ENCODE measurements at places on chromosomes 7 and 10. TPM values are rescaled to one million over a fixed set of nuclear protein-coding genes. Genes with fewer than 3 reads are reported as not detected.

GRCh38 chr7:117582219-117582704 lies 102.4 kb downstream of the CFTR start:
- peaks cover 2% of the 10 kb centered on the region for H3K4me1 ChIP-seq
- no peak overlapping the region for H3K4me3 ChIP-seq
- DNase-seq = no peak
- no peak overlapping the region for H3K27ac ChIP-seq

- no peak overlapping the region for H3K27ac ChIP-seq
- H3K36me3 ChIP-seq = peaks cover 6% of the 10 kb centered on the region
- DNase-seq = no peak
- H3K27me3 ChIP-seq = no peaks in the 10 kb centered on the region
Measured at GRCh38 chr10:74963549-74963948, 137.1 kb downstream of the KAT6B start.

- no peak overlapping the region for H3K27ac ChIP-seq
- peaks cover 51% of the 10 kb centered on the region for H3K36me3 ChIP-seq
- H3K27me3 ChIP-seq = no peaks in the 10 kb centered on the region
- peaks cover 4% of the 10 kb centered on the region for H3K4me1 ChIP-seq
- H3K4me3 ChIP-seq = no peak overlapping the region
- peak; percentile 69 for DNase-seq
Measured at GRCh38 chr10:52949899-52950298, 177.3 kb upstream of the MBL2 start.

DNA sequence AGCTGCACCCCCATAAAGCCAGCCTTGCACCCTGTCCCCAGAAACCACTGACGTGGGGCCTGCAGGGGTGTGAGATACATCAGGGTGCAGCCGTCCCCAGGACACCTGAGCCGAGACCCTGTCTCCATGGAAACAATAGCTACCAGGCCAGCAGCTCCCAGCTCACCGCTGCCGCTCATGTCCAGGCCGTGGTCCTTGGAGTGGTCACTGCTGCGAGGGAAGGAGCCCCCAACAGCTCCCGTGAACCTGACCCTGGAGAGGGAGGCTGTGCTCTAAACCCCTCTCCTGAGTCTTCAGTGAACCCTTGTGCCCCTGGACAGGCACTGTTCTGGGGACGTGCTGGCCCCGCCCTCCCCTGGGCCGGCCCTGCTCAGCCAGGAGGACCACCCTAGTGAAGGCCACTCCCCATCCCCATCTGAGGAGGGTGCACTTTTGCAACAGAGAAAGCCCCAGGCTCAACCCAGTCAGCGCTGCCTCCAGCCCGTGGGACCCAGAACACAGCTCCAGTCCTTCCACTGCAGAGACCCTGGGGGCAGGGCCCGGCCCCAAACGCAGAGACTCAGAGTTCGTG lies 19.6 kb upstream of the INPP5A start:
- DNase-seq = peak; percentile 68
- no peak overlapping the region for H3K27ac ChIP-seq
- H3K4me3 ChIP-seq = peak overlapping the region; percentile 70
- no peaks in the 10 kb centered on the region for H3K36me3 ChIP-seq
- no peaks in the 10 kb centered on the region for H3K27me3 ChIP-seq
- H3K4me1 ChIP-seq = peaks cover 4% of the 10 kb centered on the region

DNA sequence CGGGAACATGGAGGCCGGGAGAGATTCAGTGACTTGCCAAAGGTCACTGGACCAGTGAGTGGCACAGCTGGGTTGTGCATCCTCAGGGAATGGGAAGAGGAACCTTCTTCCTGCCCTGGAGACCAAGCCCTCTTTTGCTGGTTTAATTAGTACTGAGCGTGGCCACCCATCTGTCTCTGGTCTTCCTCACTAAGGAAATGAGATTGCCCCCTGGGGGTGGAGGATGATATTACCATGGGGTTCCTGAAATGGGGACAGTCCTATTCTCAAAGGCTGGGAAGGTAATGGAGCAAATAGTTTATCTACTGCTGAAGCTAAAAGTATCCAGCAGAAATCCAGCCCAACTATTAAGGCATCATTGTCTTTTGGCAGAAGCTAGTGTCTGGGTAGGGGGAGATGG lies 98.6 kb upstream of the FGFR2 start:
- no peaks in the 10 kb centered on the region for H3K27me3 ChIP-seq
- no peak overlapping the region for H3K27ac ChIP-seq
- DNase-seq = peak; percentile 74
- no peaks in the 10 kb centered on the region for H3K4me1 ChIP-seq
- no peak overlapping the region for H3K4me3 ChIP-seq
- no peaks in the 10 kb centered on the region for H3K36me3 ChIP-seq

GRCh38 chr10:75335191-75335590 lies 66.4 kb downstream of the ZNF503 start:
- H3K36me3 ChIP-seq = 0 out of 3 replicates have a peak, but pooled peaks cover 2% of the 10 kb centered on the region
- H3K27me3 ChIP-seq = no peaks in the 10 kb centered on the region
- no peak overlapping the region for H3K4me3 ChIP-seq
- no peak for DNase-seq
- no peak overlapping the region for H3K27ac ChIP-seq
- H3K4me1 ChIP-seq = no peaks in the 10 kb centered on the region

- peaks cover 12% of the 10 kb centered on the region for H3K27me3 ChIP-seq
- DNase-seq = peak; percentile 61
- H3K36me3 ChIP-seq = no peaks in the 10 kb centered on the region
- H3K27ac ChIP-seq = no peak overlapping the region
- H3K4me3 ChIP-seq = peak overlapping the region; percentile 70
- H3K4me1 ChIP-seq = peaks cover 3% of the 10 kb centered on the region
Measured at GRCh38 chr7:33903791-33904680, 1.3 kb upstream of the BMPER start.

GRCh38 chr10:125029584-125030242 lies 87.8 kb downstream of the ZRANB1 start:
- DNase-seq = no peak
- H3K4me1 ChIP-seq = no peaks in the 10 kb centered on the region
- no peak overlapping the region for H3K27ac ChIP-seq

DNA sequence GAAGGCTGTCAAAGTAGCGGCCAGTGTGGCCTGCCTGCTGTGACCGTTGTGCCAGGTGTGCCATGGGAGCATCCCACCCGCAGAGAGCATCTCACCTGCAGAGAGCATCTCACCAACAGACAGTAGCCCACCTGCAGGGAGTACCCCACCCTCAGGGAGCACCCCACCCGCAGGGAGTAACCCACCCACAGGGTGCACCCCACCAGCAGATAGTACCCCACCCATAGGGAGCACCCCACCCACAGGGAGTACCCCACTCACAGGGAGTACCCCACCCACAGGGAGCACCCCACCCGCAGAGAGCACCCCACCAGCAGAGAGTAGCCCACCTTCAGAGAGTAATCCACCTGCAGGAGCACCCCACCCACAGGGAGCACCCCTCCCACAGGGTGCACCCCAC lies 476.5 kb downstream of the TCERG1L start:
- H3K27me3 ChIP-seq = no peaks in the 10 kb centered on the region
- H3K4me1 ChIP-seq = no peaks in the 10 kb centered on the region

GRCh38 chr10:35639021-35639727 lies 2.9 kb downstream of the FZD8 start:
- H3K27ac ChIP-seq = no peak overlapping the region
- peak overlapping the region; percentile 78 for H3K4me3 ChIP-seq

DNA sequence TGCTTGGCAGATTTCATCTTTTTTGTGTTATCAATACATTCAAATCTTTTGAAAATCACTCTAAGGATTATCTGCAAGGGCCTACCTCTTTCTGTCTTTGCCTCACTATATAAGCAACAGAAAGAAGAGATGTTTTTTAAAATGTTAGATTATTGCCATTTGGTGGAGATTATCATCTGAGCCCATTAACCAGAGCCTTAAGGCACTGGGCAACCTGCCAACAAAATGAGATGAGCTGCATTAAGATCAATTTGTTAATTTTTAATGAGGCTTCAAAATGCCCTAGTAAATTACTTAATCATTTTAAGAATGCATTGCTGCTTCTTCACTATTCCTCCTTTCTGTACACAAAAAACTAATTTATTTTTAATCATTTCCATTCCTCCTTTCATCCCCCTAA lies 314.1 kb downstream of the SNX13 start:
- no peaks in the 10 kb centered on the region for H3K4me1 ChIP-seq
- no peak for DNase-seq
- no peak overlapping the region for H3K27ac ChIP-seq
- no peaks in the 10 kb centered on the region for H3K27me3 ChIP-seq

DNA sequence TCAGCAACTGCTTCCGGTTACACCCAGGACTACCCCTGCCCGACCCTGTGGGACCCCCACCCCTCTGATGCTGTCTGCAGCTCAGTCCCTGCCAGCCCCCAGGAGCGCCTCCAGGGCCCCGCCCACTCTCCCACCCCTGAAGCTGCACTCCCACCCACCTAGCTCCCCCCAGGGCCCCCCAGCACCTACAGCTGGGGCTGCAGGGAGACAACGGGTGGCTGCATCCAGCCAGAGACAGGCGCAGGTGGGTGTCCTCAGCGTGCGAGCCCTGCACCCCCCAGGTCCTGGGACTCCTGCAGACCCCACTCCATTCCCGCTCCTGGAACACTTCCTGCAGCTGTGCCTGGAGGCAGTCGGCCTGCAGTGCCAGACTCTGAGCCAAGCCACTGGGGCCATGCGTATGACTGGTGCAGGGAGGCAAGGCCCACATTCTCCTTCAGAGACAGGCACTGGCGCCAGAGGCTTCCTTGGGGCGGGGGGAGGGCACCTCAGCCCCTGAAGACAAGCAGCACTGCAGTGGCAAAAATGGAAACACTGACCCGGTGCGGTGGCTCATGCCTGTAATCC lies 6.1 kb downstream of the CYP2W1 start:
- DNase-seq = no peak
- H3K4me1 ChIP-seq = no peaks in the 10 kb centered on the region
- no peak overlapping the region for H3K27ac ChIP-seq
- no peaks in the 10 kb centered on the region for H3K36me3 ChIP-seq

DNA sequence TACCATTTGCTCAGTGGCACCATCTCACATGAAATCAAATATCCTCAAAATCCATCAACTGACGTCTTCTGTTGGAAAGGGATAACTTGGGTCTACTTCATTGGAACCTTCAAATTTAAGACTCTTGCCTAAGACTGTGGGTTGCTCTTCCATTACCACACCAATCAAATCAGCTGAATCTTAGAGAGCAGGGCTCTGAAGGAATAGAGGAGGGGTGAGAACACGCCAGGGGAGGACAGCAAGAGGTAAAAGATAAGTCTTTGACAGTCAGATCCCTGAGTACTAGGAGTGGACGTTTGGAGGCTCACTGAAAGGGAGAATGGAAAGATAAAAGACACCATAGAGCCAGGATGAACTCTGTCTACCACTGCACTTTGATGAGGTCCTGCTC lies 107.5 kb downstream of the CCDC71L start:
- H3K4me3 ChIP-seq = no peak overlapping the region
- no peak for DNase-seq

DNA sequence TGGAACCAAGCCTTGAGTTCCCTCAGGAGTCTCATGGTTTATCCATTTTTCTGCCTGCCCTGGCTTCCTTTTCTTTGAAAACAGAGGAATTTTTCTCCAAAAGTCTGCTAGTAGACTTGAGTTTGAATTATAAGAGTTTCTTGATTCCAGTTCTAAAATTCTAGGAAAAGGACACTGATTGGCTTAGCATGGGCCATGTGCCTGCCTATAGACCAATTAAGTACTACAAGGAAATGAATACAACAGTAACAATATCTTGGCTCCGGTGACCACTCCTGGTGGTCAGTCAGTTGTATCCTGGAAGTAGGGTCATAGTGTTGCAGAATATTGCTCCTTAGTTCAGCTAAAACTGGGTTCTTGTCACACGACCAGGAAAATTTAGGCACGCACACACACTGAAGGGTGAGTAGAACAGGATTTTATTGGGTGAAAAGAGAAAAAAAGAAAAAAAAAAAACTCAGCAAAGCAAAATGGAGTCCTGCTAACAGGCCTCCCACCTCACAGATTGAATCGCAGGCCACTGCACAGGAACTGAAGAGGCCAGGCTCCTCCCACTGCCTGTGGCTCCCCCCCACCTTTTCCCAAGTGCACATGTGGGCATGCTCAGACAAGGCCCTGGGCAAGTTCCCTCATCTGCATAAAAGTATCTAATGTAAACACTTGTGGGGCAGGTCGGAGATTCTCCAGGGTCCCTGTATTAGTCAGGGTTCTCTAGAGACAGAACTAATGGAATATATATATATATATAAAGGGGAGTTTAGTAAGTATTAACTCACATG lies 155.1 kb downstream of the LYZL1 start:
- H3K4me1 ChIP-seq = no peaks in the 10 kb centered on the region
- no peak overlapping the region for H3K27ac ChIP-seq
- peak; percentile 45 for DNase-seq
- no peaks in the 10 kb centered on the region for H3K27me3 ChIP-seq

DNA sequence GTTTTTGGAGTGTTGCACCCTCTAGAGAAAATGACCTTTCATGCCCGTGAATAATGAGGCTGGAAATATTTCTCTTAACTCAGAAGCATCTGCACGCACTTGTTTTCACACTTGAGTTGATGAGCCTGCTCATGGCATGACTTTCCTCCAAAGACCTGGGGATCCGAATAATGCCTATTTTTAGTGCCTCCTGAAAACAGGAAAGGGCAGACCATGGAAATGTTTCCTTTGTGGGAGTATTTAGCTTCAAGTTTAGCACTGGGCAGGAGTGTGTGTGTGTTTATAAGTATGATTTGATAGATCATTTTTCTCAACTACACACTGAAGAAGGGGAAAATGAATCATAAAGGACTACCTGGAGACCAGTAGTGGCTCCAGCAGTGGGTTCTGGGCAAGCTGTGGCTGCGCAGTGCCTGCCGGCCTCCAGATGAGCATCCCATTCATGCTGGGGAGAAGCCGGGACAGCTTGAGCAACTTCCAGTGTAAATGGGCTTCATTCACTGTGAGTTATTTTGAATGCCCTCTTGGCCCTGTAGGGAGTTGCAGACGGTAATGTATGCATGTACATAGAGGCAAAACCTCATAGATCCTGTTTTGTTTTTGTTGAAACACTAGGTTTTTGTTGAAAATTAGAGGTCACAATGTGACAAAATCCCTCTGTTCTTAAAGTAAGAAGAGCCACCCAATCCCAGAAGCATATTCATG lies 117.8 kb upstream of the INSYN2A start:
- H3K4me3 ChIP-seq = no peak overlapping the region
- H3K36me3 ChIP-seq = no peaks in the 10 kb centered on the region
- H3K27me3 ChIP-seq = no peaks in the 10 kb centered on the region
- no peaks in the 10 kb centered on the region for H3K4me1 ChIP-seq

DNA sequence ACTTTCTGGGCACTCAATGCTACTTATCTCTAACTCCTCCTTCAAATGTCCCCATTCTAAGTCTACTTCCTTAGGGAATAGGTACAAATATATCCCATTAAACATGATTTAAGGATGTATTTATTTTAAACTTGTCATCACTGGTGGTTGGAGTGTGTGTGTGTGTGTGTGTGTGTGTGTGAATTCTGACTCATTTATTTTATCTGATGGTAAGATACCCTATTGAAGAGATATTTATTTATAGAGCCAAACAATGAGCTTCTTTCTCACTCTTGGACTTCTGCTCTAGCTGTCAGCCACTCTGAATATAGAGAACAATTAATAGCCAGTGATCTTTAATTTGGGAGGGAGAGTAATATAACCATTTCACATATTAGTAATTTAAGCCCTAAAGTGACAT lies 17.8 kb upstream of the MAGI2 start:
- H3K36me3 ChIP-seq = no peaks in the 10 kb centered on the region
- H3K27me3 ChIP-seq = no peaks in the 10 kb centered on the region
- H3K4me1 ChIP-seq = no peaks in the 10 kb centered on the region
- DNase-seq = no peak
- H3K4me3 ChIP-seq = no peak overlapping the region
- no peak overlapping the region for H3K27ac ChIP-seq

GRCh38 chr7:26965724-26966123 lies 101.3 kb upstream of the SKAP2 start:
- H3K36me3 ChIP-seq = peaks cover under 1% of the 10 kb centered on the region
- DNase-seq = no peak
- H3K4me1 ChIP-seq = no peaks in the 10 kb centered on the region
- no peak overlapping the region for H3K4me3 ChIP-seq

Gene TEX36
- not detected for total RNA-seq
